ENCODE measurements at places on chromosomes 16 and 17.

GRCh38 chr17:73342541-73343167 lies 30.9 kb upstream of the CDC42EP4 start:
- no peak for DNase-seq

DNA sequence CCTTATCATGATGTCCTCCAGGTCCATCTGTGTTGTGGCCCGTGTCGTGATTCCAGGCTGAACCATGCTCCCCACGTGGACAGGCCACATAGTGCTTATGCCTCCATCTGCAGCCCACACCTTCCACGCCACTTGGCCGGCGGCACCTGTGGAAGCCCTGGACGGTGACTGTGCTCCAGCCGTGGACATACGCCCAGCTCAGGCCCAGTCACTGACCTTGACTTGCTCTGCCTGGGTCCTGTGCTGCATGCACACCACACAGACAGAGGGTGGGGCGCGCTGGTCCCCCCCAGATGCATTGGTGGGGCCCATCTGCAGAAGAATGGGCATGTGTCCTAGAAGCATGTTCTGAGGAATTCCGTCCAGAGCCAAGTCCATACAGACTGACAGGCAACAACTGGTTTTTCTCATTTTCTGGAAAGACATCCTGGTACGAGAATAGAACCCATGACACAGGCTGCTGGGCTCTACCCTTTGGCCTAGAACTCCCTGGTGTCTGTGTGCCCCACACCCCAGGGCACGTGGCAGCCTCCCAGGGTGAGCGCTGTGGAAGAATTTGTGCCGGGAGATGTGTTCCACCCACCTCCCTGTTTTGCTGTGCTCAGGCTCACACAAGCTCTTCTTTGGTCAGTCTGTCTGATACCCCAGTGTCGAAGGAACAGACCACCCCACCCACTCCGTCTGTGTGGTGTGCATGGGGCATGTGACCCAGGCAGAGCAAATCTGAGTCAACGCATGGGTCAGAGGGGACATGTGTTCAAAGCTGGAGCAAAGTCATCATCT lies 39.5 kb downstream of the GPT2 start:
- no peak for DNase-seq

- DNase-seq: peak; percentile 81
Measured at GRCh38 chr17:42677921-42678781, 1.4 kb upstream of the PLEKHH3 start.

- DNase-seq: no peak
Measured at GRCh38 chr16:79007614-79008013, 592.9 kb downstream of the MAF start.

- no peak for DNase-seq
Measured at GRCh38 chr17:59401725-59402124, 70.3 kb downstream of the YPEL2 start.

- DNase-seq: no peak
Measured at GRCh38 chr16:56634715-56635440, 2.4 kb downstream of the MT1M start.

DNA sequence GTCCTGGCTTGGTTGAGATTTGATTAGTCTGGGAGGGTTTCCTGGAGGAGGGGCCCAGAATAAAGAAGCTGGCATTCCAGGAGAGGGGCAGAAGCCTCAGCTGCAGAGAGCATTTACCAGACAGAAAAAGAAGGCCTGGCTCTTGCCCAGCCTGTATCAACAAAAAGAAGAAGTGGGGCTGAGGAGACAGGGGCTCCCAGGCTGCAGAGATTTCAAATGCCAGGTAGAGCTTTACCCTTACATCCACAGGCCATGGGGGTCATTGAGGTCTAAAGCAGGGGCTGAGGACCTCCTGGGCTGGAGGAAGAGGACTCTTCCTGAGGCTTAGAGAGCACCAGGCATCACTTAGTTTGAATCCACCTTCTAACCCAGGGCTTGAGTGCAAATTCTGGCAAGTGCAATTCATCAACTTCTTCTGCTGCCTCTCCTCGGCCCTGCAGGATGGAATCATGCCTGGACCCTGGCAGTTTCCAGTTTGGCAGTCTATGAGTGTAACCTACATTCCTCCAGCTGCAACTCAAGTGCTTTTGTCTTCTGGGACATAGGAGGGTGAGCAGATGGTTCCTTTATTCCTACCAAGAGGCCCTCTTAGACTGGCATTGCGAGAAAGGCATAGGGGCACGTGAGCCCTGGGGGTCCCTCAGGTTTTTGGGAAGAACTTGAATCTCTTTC lies 15.3 kb downstream of the CA7 start:
- no peak for DNase-seq

DNA sequence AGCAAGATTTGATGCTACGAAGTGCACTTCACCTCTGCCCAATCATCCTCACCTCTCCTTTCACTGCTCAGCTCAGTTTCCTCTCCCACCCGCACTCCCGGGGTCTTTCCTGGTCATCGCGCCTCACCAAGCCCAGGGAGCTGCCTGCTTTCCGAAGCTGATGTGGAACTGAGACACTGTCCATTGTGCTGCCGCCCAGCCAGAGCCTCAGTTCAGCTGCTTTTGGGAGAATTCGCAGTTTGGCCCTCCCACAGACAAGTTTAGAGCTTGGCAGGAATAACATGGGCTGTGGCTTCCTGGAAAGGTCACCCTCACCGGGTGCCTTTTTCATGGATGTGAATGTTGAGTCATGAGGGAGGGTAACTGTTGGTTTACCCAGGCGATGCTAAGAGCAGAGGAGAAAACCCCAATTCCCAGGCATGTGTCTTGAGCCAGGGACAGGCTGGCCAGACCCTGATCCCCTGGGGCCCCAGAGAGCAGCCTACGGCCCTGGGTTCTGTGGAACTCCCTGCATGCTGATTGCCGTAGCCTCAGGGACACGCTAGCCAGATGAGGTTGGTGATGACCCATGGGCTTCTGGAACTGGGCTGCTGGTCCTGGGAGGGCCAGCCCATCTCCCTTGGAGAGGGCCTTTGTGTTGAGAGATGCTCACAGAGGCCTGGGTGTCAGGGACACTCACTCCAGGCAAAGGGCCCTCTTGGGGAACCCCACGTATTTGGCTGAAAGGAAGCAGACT lies 1687.5 kb downstream of the TP53TG3F start:
- DNase-seq: no peak

- DNase-seq: peak; percentile 81
Measured at GRCh38 chr17:40319651-40320540, 10.9 kb downstream of the RARA start.
